ENCODE measurements at places on chromosomes 7 and 10.

- DNase-seq: no peak
Measured at GRCh38 chr7:3861386-3861785, 560.3 kb downstream of the SDK1 start.

DNA sequence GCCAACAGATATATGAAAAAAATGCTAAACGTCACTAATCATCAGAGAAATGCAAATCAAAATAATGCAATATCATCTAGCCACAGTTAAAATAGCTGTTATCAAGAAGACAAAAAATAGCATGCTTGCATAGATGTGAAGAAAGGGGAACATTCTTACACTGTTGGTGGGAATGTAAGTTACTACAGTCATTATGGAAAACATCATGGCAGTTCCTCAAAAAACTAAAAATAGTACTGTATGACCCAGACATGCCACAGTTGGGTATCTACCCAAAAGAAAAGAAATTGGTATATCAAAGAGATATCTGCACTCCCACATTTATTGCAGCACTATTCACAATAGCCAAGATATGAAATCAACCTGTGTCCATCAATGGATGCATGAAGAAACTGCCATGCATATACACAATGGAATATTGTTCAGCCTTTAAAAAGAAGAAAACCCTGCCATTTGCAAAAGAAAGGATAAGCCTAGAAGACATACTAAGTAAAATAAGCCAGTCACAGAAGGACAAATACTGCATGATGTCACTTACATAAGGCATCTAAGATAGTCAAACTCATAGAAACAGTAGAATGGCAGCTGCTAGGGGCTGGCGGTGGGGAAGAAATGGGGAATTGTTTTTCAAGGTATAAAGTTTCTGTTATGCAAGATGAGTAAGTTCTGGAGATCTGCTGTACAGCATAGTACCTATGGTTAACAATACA, 107.0 kb downstream of the PTPN20 start:
- DNase-seq: no peak

DNA sequence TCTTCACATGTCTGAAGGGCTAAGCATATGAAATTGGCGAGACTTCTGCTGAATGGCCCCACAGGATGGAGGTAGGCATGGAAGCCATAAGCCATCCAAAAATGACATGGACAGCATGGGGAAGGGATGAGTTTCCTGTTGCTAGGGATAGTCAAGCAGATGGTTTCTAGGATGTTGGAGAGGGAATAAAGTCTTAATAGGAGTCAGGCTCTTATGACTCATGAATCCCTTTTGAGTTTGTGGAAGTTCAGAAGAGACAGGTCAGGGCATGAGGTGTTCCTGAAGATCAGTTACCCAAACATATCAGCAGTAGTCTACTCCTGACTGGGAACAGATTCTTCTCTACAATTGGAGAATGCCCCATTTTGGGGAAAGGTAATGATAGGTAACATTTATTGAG, 243.9 kb downstream of the REEP3 start:
- no peak for DNase-seq

DNA sequence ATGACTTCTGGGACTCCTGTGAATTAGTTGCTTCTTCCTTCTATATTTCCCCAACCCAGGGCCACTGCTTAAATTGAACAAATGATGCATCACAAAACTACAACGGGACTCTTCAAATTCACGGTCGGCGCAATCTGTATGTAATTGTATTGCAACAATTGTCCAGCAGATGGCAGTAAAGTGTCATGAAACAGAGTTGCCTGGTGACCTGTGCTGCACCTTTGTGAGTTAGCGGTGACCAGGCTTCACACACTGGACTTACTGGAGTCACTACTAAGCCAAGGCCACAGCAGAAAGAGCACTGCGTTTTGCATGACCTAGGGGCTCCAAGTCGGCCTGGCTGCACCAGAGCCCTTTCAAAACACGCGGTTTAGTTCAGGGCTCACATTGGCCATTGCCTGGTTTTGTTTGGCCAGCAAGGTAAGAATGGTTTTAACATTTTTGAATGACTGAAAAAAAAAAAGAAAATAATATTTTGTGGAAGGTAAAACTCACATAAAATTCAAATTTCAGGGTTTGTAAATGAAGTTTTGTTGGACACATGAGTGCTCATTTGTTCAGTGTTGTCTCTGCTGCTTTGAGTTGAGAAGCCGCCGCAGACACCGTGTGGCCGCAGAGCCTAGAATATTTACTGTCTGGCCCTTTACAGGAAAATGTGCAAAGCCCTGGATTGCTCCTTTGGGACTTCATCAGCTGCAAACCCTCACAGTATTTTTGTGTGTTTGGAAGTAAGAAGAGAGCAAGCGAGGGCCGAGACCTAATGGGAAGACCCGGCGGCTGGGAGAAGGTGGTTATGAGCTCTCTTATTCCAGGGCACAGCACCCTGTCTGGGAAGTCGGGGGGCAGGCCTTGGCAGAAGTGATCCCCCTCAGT, 23.2 kb upstream of the ZNF32 start:
- DNase-seq: peak; percentile 67

DNA sequence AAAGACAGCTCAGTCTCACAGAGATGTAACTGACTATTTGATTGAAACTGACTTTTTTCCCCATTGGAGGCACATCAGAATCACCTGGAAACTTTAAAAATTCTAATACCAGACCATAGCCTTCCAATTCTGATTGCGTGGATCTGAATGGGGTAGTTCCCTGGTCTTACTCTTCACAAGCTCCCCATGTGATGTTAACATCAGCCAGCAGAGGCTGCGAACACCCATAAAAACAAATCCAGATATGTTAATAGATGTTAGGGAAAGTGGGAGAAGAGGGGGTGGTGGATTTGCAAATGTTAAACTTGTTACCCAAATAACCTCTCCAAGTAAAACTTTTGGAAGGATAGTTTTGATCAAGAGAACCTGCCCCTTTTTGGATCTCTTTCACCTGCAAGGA, 1133.4 kb downstream of the CNTNAP2 start:
- no peak for DNase-seq

- no peak for DNase-seq
Measured at GRCh38 chr7:108592646-108593201, 23.1 kb downstream of the DNAJB9 start.

- no peak for DNase-seq
Measured at GRCh38 chr7:91151916-91152315, 112.3 kb upstream of the FZD1 start.

DNA sequence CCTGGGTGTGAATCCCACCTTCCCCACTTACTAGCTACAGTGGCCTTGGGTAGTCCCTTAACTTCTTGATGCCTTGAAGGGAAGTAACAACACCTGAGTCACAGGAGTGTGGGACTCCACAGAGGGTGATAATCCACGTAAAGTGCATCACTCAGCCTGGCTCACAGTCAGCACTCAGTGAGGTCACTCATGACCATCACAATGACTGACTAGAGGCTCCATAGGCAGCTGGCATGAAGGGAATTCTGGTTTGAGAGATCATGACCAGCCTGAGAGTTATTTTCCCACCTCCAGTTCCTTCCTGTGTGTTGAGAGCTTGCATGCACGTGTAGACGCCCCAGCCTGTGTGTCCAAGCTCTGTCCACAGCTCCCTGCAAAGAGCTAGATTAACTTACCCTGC, 34.8 kb downstream of the NEUROG3 start:
- no peak for DNase-seq

GRCh38 chr10:128622706-128623105, 496.5 kb upstream of the MKI67 start:
- no peak for DNase-seq

GRCh38 chr10:79413196-79413595, 32.2 kb downstream of the ZCCHC24 start:
- DNase-seq: no peak

DNA sequence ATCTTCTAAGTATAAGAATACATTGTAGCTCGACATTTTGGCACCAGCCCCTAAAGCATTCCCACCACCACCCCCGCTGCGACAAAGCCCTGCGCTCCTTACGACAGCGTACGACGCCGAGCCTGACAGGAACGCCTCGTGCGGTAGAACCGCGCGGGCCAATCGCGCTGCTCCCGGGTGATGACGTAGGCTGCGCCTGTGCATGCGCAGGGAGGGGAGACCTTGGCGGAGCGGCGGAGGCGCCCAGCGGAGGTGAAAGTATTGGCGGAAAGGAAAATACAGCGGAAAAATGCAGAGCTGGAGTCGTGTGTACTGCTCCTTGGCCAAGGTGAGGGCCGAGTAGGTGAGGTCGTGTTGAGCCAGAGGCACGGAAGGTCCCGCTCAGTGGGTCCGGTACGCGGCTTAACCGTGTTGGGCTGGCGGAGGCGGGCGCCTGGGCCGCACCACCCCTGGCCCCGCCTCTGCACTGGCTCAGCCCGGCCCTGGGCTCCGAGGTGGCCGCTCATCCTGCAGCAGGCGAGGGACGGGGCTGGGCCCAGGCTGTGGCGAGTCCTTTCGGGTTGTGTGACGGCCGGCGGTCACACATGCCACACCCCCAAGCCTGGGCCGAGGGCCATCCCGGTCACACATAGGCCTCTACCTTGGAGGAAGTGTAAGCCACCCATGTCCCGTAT, at the start of gene DLD:
DLD (plus strand) TSS at position 222 of the 674 bp plus-strand sequence; CDS start at position 290, 68 bp downstream.
- DNase-seq: peak; percentile 84

GRCh38 chr10:108868881-108869280, 1054.4 kb downstream of the XPNPEP1 start:
- no peak for DNase-seq

- no peak for DNase-seq
Measured at GRCh38 chr10:119270762-119271366, 63.5 kb downstream of the GRK5 start.

- no peak for DNase-seq
Measured at GRCh38 chr10:70905071-70906021, 17.0 kb upstream of the PCBD1 start.

DNA sequence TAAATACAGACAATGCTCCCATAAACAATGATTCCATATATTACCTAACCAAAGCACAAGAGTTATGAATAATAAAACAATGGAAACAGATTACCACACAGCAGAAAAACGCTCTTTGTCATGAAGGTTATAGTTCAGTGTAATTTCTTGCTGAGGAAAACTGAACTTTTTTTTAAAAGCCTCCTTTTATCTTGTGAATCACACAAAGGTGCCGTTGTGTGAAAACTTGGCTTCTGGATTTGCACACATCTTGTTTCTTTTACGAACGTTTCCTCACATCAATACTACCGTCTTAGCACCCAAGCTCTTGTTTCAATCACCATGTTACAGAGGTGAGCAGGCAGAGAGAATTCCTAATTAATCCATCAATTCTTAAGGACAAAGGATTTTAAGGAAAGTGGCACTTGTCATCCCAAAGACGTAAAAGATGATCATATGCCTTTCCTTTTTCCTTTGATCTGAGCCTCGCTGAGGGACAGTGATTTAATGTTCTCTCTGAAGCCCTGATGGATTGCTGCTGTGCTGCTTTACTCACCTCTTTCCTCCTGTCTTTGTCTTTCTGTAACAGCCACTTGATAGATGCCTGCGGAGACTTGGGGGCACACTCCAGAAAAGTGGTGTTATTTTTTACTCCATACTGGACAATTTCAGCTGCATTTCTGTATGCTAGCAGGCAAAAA, 110.1 kb downstream of the CD36 start:
- DNase-seq: no peak

DNA sequence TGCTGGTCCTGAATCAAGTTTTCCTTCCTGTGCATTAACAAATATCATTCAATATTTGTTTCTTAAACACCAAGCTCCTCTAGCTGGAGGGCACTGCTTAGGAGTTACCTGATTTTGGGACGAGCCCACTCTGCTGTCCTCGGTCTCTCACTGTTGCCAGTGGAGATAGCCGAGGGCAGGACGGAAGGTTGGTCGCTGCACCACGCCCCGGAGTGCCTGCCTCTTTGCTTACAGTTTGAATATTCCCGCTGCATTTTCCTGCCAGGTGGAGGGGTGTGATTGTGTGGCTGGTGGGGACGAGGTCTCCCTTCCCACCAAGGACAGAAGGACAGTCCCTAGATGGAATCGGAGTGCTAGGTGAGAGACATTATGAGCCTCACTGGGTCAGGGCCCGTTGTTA, 201.5 kb downstream of the DNAJB6 start:
- no peak for DNase-seq

DNA sequence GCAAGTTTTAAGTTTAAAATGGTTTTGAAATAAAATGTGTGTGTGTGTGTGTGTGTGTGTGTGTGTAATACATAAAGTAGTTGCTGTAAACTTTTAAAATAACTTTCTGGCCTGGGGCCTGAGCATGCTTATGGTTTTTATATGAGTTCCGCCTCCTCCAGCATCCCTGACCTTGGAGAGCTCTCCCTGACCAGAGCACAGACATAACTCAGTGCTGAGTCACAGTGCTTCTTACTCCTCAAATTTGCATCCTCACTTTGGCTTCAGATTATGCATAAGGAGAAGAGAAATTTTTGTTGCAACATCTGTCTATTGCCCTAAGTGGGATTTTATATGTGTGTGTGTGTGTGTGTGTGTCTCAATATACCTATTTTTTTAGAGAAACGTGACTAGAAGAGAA, 200.8 kb downstream of the ELMO1 start:
- no peak for DNase-seq

DNA sequence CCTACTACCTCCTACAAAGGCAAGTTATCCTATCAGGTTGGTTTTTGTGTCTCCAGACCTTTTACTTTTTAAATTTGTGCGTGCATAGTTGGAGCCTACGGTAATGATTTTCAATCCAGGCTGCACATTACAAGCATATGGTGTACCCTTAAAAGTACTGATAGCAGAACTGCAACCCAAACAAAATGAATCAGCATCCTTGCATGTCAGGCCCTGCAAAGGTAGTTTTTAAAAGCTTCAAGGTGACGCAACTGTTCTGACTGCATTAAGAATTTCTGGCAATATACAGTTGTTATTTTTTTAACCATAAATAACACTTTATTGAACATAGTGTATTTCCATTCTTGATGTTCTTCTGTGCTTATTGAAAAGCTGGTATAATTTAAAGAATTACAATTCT, 28.9 kb downstream of the GNAT3 start:
- no peak for DNase-seq

DNA sequence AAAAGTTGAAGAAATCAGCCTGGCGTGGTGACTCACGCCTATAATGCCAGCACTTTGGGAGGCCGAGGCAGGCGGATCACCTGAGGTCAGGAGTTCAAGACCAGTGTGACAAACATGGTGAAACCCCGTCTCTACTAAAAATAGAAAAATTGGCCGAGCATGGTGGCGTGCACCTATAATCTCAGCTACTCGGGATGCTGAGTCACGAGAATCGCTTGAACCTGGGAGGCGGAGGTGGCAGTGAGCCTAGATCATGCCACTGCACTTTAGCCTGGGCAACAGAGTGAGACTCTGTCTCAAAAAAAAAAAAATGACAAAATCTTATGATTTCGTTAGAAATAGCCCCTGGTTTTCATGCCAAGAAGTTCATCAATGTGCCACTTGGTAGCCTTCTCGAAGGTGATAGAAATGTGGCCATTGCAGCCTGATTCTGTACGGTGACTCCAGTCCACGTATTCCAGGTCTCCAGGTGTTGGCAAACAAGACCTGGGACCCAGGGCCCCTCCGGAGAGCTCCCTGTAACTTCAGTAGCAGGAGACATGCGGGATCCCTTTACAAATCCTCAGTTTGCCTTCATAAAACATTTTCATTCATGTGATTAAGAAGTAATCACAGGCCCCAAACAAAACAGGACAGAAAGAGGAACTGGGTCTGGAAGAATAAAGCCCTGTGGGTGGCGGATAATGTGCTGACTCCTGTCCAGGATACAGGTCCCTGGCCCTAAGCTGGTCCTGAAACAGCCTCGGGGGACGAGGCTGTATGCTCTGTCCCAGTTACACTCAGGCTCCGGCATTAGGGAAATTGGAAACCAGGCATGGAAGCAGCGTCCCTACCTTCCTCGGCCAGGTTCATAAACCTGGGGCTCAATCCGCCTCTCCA, 207.3 kb upstream of the SH2B2 start:
- no peak for DNase-seq

- DNase-seq: no peak
Measured at GRCh38 chr10:88886557-88886956, 6.5 kb downstream of the STAMBPL1 start.

Measured in neural crest cell (in vitro differentiated cells).